Activated T-cell treated with anti-CD3 and anti-CD28 coated beads for 24 hours (primary cell): ENCODE measurements at places on chromosomes 1 and 21.

GRCh38 chr1:244137725-244138124 is 86.6 kb downstream of the ZBTB18 start:
- no peak for DNase-seq

- DNase-seq, result no peak
These were observed 16.2 kb downstream of the WASF2 start for GRCh38 chr1:27473755-27474154.

GRCh38 chr1:228208831-228209551 is 1.1 kb downstream of the OBSCN start:
- no peak for DNase-seq

DNA sequence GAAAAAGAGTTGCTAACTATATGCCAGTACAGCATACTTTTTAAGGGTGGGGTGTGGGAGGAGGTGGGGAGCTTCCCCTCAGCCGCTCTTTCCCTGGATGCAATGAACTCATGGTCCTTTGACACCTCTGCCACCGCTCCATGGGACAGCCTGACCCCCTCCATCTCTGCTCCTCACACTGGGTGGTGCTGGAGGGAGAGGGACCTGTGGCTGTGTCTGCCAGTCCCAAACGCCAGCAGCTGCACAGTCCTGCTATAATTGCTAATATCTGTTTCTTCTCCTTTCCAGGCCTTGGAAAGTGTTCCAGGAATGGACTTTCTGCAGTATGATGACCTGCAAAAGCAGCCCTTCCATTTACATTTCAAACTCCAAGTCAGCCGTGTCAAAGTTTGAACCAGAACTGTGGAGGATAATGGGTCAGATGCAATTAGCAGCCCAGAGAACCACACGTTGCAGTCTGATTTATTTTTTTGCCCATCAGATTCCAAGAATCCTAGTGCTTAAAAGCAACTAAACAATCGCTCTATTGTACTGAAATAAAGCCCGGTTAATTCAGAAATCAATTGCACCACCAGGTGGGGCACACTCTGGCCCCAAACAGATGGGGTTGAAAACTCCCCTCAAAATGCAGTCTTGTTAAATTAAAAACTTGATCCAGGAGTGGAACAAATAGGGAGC is 160.7 kb upstream of the LMO4 start:
- DNase-seq, result no peak

DNA sequence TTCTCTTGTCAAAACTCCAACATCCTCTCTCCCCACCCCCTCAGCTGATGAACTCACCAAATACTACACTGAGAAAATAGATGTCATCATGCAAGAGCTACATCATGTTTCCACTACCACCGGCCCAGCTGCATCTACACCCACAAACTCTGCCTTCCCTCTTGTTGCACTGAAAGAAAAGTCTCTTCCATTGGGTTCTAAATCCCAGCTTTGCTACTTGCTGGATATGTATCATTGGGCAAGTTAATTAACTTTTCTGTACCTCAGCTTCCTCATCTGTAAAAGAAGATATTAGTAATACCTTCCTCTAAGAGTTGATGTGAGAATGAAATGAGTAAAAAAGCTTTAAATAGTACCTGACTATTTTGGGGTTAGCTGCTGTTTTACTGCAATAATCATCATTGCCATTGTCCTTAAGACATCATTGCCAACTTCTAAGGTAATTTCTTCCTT is 108.6 kb downstream of the OLFML2B start:
- peak; percentile 30 for DNase-seq

- no peak for DNase-seq
These were observed 373.4 kb downstream of the LMX1A start for GRCh38 chr1:164983023-164983650.

DNA sequence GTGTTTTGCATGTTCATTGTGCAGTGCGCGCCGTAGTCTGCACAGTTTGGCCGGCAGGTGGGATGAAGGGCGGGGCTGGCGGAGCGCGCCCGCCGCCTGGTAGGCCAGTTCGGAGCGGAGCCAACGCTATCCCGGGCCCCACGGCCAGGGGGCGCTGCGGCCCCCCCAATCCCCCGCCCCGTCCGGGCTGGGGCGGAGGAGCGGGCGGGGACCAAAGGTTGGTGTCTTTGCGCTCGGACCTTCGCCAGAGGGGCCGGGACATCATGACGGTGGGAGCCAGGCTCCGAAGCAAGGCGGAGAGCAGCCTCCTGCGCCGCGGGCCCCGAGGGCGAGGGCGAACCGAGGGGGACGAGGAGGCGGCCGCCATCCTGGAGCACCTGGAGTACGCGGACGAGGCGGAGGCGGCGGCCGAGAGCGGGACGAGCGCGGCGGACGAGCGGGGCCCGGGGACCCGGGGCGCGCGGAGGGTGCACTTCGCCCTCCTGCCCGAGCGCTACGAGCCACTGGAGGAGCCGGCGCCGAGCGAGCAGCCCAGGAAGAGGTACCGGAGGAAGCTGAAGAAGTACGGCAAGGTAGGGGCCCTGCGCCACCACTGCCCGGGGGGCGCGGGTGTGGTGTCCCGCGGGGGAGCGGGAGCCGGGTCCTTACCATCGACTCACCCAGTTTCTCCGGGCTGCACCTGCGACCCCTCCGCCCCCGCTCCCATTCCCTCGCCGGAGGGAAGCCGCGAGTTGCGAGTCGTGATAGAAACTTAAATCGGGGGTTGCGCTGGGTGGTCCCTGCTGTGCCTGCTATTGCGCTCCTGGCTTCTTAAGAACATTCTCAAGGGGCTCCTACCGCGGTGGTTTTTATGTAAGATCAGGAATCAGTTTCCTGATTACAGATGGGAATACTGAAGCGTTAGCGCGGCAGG is at the start of gene C1orf115:
Gene C1orf115 (plus strand): TSS at position 224 of the 913 bp plus-strand sequence. CDS start 40 bp downstream, at position 264.
- DNase-seq, result peak; percentile 73

- peak; percentile 11 for DNase-seq
These were observed at the start of gene FAM131C for GRCh38 chr1:16073490-16074119. FAM131C (minus strand) TSS chr1:16073651; CDS start chr1:16073442, 209 bp downstream.

GRCh38 chr1:53116307-53116810 is 26.1 kb downstream of the SLC1A7 start:
- no peak for DNase-seq

DNA sequence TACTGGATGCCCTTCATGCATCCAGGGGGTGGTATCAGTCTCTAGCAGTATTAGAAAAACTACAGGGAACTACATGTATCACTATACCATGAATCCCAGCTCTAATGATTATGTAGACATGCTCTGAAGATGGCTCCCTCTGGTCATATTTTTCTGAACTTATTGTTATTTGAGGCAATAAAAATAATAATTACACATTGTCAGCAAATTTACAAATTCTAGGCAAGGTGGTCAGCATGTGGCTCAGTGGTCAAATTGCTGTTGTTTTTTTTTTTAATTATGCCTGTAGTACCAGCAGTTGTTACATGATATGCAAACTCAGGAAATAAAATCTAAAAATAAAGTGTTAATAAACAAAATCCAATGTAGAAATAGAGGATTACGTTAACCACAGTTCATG is 22.5 kb downstream of the ASTN1 start:
- no peak for DNase-seq

- DNase-seq, result no peak
These were observed 20.1 kb downstream of the CASZ1 start for GRCh38 chr1:10776190-10776905.

- no peak for DNase-seq
These were observed 802 bp downstream of the KAZN start for GRCh38 chr1:14599183-14599791.

- DNase-seq, result no peak
These were observed 6.2 kb downstream of the E2F2 start for GRCh38 chr1:23524716-23525401.

GRCh38 chr1:184507165-184507564 is 120.3 kb downstream of the C1orf21 start:
- no peak for DNase-seq

- DNase-seq, result no peak
These were observed 485.4 kb upstream of the USP24 start for GRCh38 chr1:55700359-55701130.

- DNase-seq, result no peak
These were observed 543 bp downstream of the TMEM9 start for GRCh38 chr1:201153474-201154388.

DNA sequence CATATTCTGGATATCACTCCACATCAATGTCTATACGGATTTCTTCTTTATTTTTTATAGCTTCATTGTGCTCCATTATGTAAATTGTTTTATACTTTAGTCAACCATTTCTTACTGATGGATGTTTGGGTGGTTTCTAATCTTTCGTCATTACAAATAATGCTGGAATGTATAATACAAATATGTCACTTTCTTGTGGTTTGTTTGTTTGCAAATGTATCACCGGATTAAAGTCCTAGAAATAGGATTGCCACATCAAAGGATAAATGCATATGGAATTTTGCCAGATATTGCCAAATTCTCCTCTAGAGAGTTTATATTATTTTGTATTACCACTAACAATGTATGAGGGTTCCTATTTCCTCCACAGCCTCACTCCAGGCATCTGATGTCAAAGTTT is 48.7 kb upstream of the PRDM2 start:
- DNase-seq, result no peak

DNA sequence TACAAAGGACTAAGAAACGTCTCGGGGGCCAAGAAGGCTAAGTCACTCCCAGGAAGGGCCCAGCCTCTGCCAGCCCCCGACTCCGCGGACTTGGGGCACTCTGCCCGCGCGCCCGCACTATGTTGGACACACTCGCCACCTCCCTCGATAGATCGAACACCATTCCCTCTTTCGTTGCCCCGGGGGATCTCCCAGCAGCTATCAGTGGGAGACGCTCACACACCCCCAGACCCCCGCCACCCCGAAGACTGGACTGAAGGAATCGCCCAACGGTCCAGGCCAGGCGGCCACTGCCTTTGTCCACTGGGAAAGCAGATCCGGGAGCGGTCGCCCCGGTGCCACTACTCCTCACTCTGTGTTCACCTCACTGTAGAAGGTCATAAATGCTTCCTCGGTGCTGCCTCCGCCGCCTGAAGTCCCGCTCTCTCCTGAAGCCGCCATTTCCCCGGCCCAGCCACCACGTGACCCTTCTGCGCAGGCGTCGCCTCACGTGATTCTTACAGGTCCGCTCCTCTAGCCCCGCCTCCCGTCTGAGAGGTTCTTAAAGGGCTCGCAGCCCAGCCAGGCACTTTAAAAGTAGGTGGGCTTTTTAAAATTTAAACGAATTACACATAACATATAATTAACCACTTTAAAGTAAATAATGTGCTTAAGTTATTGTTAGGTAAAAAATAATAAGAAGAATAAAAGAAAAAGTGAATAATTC is at the start of gene DNAJC8:
Gene DNAJC8 (minus strand): TSS at position 472 of the 706 bp plus-strand sequence. CDS start 31 bp downstream, at position 441.
- peak; percentile 93 for DNase-seq

DNA sequence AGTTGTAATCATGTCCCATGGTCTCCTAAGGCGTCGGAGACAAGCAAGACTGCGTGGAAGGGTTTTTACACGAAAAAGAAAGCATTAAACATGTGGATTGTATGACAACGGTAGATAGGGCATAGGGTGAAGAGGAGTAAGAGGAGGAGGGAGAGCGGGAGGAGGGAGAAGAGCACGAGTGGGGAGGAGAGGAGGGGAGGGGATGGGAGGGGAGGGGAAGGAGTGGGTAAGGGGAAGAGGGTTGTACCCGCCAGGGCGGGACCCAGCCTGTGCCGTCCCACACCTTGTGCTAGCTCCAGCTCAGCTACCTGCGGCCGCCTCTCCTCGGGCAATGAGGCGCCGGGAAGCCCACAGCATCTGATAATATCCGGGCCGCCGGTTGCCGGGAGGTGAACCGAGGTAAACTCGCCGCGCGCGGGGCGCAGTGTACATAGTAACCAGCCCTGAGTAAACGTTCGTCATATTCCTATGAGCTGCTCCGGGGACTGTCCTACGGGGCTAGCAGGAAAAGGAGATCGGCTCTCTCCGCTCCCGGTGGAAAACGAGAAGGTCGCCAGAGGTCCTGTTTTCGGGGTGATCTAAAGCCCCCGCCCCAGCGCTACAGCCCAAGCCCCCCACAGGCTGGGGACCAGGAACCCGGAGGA is 449 bp upstream of the RCAN3 start:
- DNase-seq, result peak; percentile 63

DNA sequence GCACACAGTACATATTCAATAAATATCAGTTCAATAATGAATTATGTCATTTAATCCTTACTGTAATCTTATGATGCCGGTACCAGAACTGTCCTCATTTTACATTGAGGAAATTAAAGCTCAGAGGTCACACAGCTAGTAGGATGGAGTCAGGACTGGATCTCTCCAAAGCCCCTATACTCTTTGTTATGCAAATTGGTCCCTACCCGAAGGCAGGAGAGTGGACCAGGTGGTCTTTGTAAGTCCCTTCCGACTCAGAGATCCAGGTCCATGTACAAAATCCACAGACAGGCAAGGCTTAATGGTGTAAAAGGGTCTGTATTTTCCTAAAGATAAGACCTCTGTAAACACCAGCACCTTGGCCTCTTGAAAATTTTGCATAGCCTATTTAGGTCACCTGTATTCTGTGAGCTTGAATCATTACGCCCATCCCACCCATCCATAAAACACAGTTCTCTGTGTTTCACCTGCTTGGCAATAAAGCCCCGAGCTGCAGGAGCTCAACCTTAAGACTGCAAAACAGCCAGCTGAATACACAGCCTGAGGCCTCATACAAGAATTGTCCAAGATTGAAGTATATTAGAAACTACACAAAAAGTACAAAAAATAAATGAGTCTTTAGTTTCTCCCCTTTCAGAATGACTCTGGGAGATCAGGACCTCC is 41.7 kb downstream of the PLXNA2 start:
- DNase-seq, result no peak

DNA sequence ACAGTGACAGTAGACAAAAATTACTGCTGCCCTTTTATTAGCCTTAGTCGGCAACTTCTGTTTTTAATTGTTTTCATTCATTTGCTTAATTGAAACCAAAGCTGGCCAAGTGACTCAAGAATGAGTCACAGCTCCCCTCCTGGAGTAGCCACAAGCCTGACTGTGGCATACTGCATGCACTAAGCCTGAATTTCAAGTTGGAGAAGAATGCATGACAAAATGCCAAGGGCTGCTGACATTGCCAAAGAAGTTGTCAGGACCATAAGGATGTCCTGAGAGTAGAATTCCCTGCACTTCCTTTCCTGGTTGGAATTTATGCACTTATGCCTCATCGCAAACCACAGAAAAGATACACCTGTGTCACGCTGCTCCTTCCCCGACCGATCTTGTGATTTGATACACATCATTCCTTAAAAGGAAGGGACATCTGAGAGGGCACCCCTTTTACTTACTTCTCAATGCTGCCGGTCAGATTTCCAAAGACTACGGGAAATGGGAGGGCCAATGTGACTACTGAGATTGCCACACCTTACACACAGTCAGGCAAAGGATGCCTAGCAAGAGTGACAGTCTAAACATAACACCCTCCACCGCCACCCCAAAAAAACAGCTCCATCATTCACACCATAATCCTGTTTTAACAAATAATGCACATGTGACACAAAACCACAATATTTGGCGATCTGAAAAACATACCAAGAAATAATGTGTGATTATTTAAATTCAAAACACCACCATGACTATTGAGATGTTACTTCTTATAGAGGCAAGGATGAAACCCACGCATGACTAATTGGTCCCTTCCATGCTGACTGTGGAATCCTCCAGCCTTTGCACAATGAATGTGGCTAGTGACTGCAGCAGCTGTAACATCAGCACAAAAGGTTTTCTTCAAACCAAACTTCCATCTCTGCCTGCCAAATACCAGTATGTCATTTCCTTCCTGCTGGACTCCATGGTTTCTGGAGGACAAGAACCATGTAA is 28.2 kb downstream of the VAV3 start:
- DNase-seq, result peak; percentile 56
